Stimulated activated CD8-positive, alpha-beta memory T cell treated with anti-CD3 and anti-CD28 coated beads, Interleukin-7, amount 100 ng/mL, for 4 hours (primary cell): ENCODE measurements at places on chromosomes 2 and 18.

GRCh38 chr2:75870651-75871137 is 160.0 kb upstream of the GCFC2 start:
- no peak for DNase-seq

DNA sequence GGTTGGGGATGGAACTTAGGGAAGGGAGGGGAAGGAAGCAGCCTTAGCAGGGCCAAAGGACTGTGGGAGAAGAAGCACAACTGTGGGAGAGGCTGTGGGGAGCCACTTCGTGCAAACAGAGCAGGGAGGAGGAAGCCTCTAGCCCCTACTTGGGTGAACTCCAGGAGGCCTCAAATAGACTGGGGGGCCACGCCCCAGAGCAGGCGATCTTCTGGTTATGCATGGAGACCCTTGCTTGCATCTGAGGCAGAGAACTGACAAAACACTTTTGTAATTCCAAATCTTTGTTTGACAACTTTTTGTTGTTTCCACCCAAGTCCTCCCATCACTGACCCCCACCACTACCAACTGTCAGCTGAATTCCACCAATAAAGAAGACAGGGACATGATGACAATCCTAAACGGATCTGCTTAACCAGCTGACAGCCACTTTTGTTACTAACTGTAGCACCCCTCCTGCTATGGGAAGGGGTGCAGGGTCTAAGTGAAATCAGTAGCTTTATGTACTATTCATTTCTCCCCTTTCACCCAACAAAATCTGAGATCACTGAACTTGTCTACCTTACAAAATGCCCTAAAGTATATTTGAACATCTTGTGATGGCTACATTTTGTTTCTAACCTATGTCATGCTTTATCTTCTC is 80.5 kb upstream of the CPO start:
- DNase-seq = no peak

DNA sequence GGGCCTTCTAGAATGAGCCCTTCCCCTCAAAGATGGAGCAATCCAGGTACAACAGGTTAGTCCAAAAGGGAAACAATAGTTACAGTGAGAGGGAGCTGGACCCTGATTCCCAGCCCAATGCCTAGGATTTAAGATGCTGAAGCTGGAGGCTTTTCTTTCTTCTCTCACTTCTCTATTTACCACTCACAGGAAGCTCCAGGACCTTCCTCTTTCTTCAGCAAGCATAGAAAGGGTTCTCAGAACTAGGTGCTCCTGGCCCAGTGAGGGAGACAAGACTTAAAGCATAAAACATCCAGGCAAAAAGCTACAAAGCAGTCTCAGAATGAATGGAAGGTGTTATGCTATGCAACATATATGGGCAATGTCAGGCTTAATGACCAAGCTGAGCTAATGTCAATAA is 279.0 kb downstream of the SRBD1 start:
- DNase-seq = no peak

GRCh38 chr2:206084439-206084869 is 1.5 kb downstream of the INO80D start:
- no peak for DNase-seq

- DNase-seq = no peak
Observed at GRCh38 chr2:234403074-234403473, 93.8 kb downstream of the ARL4C start.

GRCh38 chr18:69889009-69889408 is 58.7 kb downstream of the CD226 start:
- no peak for DNase-seq
